ENCODE measurements at places on chromosomes 11 and 22. TPM values are rescaled to one million over a fixed set of nuclear protein-coding genes. Genes with fewer than 3 reads are reported as not detected.

GRCh38 chr22:25833091-25833490 is 91.1 kb downstream of the MYO18B start:
- no peak for DNase-seq

DNA sequence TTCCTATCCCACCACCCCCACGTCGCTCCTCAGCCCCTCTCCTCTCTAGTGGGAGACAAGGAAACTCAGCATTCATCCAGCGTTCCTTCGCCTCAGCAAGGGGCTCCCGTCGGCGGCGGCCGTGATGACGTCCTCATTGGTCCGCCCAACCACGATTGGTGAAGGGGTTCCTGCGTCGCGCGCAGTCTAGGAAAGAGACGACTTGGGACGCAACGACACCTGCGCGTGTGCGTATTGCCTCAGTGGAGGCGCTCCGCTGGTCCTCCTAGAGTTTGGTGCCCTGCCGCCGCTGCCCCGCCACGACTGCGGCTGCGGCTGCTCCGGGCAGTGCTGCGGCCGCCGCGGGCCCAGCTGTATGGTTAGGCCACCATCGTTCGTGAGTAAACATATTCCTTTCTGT is 56.6 kb downstream of the CCDC81 start:
- DNase-seq: no peak

- no peak for DNase-seq
Observed at GRCh38 chr22:17201285-17201945, 17.8 kb downstream of the ADA2 start.

- DNase-seq: peak; percentile 35
Observed at GRCh38 chr11:199782-200181, 6.9 kb downstream of the SCGB1C1 start.

DNA sequence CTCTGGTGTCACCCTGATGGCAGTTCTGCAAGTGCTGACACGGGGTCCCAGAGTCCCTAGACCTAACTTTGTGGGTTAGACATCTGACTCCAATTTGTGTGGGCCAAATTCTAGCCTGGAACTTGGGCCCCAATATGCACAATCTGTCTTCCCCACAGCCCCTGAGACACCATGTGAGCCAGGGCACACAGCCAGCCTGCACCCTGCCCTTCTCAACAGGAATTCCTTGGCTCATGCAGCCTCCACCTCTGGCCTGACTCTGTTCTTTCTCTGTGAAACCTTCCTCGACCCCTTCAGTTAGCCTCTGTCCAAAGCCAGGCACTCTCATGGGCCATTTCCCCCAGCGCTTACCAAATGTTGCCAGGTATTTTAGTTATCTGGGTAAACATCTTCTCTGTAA is 59.1 kb upstream of the POU2AF1 start:
- DNase-seq: no peak

DNA sequence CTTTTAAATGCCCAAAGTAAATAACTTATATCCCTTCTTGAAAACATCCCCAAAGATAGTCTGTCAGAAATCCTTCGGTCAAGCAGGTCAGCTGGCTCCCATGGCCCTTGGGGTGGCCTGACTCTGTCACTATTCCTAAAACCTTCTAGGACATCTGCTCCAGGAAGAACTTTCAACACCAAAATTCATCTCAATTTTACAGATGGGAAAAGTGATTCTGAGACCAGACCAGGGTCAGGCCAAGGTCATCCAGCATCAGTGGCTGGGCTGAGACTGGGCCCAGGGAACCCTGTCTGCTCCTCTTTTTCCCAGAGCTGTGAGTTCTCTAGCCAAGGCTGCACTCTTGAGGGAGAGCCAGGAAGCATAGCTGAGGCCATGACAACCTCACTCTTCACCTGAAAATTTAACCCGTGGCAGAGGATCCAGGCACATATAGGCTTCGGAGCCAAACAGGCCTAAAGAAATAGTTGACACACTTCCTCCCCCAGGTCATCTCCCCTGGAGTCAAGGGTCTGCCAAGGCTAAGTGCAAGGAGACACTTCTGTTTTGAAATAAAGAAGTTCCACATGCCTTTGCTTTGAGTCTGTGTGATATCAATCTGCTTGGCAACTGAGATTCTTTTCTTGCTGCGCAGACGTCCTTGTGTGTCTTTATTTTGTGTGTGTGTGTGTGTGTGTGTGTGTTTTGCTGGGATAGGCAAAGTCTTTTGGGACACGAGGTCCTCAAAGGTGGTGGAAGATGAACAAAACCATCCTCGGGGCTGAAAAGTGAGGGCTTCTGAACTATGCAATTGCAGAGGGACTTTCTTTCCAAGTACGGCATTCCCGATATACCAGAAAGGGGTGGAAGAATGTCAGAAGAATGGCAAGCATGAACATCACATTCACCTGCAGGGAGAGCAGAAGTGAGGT is 16.8 kb upstream of the PRG2 start:
- no peak for DNase-seq

The TRIM34 gene
- 2.1 TPM for total RNA-seq

The PGA4 gene
- total RNA-seq: not detected

The RBM4 gene
- 96.4 TPM for total RNA-seq

The ASCL2 gene
- total RNA-seq: 0.55 TPM

All from dorsolateral prefrontal cortex (tissue), 122 donors.